ENCODE measurements at places on chromosomes 1 and 21.
A peak's percentile ranks its signal among the peaks of the same experiment; 100 is the strongest.

- DNase-seq: no peak
Observed at GRCh38 chr1:1421907-1422464, 910 bp upstream of the ANKRD65 start.

- DNase-seq: peak; percentile 8
Observed at GRCh38 chr21:38095220-38095619, 161.6 kb upstream of the KCNJ15 start.

GRCh38 chr1:62746086-62746808 is 37.7 kb upstream of the ATG4C start:
- peak; percentile 53 for DNase-seq

DNA sequence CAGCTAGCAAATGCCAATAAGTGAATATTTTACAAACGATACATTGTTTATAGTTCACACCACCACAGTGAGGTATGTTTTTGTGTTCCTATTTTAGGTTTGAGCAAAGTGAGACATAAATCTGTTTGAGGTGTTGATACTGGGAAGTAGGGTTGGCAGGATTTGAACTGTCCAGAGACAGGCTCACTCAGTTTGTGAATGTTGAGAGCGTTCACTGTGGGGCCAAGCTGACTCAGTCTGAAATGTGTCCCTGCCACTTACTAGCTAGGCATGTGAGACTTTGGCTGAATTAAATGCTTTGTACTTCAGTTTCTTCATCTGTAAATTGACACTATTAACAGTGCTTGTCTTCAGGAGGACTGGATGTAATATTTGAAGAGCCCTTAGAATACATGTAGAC is 35.1 kb downstream of the DIRAS3 start:
- peak; percentile 15 for DNase-seq

DNA sequence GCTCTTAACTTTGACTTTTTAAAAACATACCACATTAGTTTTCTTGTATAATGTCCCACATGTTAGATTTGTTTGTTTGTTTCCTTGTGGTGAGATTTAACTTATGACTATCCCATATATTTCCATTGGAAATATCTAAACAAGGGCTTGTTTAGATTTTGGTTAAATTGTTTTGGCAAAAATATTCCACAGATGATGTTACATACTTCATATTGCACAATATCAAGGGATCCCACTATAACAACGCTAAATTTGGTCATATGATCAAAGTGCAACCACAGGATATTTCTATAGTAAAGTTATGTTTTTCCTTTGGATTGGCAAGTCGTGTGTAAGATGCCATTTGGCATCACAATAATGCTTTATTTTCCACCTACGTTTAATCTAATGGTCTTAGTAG is 396.7 kb downstream of the TGFB2 start:
- no peak for DNase-seq
